Liver (tissue), 10 donors: ENCODE measurements at places on chromosomes 1 and 21. TPM values are rescaled to one million over a fixed set of nuclear protein-coding genes. Genes with fewer than 3 reads are reported as not detected.

The ZNF683 gene
- polyA plus RNA-seq = 0.09 TPM

The CLCA2 gene
- not detected for polyA plus RNA-seq

The SLC30A10 gene
- polyA plus RNA-seq = 18.5 TPM

The KIAA1614 gene
- 0.21 TPM for polyA plus RNA-seq
